CD4-positive, alpha-beta T cell treated with Interleukin-15 for 1 hour (primary cell): ENCODE measurements at places on chromosomes 7 and 10.

DNA sequence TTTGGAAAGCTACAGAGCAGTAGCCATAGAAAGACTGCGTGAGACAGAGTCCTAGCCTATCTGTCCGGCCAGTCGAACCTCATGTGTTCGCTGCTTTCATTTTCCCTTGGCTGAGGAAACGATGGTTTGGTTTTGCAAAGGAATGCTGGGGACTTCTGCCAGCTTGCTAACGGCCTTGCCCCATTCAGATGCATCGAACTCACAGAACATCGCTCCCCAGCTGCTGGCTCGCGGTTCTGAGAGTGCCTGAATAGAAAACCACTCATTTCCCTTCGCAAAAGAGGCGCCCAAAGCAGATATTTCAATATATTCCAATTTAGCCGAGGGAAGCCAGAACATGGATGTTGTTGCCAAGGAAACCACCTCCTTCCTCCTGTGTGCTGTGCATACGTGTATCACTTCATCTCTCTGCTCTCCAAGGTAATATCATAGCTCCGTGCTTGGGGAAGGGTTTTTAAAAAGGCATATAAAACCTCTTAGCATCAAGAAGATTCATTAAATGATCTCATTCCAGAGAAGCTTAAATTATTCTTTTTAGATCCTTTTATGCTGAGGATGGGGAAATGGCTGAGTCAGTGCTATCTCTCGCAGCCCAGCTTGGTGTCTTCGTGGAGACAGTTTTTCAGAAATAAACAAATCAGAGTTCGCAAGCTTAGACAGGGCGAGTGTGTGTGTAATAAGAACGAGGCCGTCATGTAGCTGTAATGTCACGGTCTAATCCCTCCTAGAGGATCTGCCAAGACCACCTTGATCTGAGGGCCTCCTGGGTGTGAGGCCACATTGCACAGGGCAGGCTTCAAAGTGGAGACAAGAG lies 215.2 kb downstream of the RPS24 start:
- no peak for DNase-seq

DNA sequence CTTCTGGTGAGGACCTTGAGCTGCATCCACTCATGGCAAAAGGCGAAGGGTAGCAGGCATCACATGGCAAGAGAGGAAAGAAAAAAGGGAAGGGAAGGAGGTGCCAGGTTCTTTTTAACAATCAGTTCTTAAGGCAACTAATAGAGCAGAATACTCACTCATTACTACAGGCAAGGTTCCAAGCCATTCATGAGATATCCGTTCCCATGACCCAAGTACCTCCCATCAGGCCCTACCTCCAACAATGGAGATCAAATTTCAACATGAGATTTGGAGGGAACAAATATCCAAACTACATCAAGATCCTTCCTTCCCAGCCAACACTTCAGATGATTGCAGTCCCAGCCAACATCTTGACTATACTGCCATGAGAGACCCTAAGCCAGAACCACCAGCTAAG lies 38.9 kb upstream of the YAE1 start:
- no peak for DNase-seq

DNA sequence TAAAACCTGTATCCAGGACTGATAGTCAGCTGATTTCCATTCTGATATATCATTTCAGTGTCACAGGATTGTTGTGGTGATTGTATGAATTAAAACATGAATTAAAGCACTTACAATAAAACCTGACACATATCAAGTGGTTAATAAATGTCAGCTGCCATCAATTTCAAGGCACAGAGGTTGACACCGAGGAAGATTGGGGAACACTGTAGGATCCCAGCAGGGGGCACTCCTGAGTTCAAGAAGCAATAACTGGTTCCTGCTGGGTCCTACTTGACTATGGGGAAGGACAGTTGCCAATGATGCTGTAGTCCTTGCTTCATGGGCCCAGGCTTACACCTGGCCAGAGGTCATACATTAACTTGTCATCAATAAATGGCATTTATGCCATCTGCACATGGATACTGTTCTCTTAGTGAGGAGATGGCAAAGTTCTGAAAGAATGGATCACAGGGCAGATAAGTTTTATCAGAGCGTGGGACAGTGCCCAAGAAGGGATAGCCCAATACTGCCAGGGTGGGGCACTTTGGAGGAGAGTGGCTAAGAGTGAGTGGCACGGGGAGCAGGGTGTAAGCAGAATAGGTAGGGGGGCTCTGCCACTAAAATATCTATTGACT lies 24.1 kb downstream of the FZD1 start:
- no peak for DNase-seq

DNA sequence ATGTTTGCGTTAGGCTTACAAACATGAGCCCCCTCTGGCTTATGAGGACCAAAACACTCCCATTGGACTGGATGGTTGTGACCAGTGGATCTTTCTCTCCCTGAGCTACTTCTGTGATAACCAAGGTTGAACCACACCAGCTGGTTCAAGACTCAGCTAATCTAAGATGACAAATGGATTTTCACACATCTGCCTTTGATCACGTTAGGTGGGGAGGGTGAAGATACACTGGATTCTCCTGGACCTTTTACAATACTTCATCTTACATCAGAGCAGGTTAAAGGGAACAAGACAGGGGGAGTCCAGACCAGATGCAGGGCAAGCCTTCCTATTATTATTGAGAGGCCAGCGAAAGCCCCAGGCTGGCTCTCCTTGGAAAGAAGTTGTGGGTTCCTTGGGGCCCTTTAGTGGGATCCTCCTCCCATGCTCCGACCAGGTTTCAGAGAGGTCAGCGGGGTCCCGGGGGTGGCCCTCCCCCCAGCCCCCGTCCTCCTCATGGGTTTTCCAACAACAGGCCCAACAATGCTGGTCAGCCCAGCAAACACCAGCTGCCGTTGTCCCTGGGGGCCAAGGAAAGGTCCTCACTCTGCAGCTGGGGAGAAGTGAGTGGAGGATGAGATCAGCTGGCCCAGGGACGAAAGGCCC lies 2.8 kb downstream of the GFRA1 start:
- no peak for DNase-seq

- no peak for DNase-seq
These were observed 7.1 kb downstream of the ZMYND11 start for GRCh38 chr10:142371-142770.

DNA sequence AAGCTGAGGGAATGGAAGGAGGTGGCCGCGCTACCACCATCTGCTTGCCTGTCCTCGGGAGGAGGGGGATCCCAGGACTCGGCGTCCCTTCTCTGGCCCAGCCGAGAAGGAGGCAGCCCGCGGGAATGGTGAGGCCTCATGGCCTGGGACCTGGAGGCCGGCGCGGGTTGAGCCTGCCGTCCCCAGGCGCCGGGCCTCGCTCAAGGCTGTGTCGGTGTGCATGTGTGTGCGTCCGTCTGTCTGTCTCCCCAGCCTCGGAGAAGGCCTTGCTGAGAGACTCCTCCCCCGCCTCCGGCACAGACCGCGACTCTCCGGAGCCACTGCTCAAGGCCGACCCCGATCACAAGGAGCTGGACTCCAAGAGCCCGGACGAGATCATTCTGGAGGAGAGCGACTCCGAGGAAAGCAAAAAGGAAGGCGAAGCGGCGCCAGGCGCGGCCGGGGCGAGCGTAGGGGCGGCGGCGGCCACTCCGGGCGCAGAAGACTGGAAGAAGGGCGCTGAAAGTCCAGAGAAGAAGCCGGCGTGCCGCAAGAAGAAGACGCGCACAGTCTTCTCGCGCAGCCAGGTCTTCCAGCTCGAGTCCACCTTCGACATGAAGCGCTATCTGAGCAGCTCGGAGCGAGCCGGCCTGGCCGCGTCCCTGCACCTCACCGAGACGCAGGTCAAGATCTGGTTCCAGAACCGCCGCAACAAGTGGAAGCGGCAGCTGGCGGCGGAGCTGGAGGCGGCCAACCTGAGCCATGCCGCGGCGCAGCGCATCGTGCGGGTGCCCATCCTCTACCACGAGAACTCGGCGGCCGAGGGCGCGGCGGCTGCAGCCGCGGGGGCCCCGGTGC lies 1.3 kb downstream of the HMX3 start:
- no peak for DNase-seq

DNA sequence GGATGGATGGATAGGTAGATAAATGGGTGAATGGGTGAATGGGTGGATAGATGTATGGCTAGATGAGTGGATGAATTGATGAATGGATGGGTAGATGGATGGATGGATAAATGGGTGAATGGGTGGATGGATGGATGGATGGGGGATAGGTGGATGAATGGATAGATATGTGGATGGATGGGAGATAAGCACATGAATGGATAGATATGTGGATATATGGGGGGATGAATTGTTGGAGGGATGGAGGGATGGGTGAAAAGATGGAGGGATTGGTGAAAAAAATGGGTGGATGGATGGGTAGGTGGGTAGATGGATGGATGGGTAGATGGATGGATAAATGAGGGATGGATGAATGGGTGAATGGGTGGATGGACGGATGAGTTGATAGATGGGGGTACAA lies 196.4 kb downstream of the FRMD4A start:
- DNase-seq = no peak

DNA sequence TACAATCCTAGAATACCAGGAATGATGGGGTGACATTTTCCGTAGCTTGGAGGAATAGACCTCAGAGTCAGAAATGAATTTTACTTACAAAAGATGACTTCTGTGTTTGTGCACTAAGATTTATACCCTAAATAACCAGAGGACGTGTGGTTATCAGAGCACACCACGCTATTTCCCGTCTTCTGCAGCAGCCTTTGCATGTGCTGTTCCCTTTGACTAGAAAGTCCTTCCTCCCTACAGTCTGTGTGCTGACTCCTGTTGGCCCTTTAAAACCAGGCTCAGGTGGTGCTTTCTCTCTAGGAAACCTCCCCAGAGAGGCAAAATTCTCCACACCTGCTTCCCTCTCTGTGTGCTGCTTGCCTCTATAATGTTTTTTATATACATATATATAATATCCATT lies 73.3 kb upstream of the SMNDC1 start:
- no peak for DNase-seq

DNA sequence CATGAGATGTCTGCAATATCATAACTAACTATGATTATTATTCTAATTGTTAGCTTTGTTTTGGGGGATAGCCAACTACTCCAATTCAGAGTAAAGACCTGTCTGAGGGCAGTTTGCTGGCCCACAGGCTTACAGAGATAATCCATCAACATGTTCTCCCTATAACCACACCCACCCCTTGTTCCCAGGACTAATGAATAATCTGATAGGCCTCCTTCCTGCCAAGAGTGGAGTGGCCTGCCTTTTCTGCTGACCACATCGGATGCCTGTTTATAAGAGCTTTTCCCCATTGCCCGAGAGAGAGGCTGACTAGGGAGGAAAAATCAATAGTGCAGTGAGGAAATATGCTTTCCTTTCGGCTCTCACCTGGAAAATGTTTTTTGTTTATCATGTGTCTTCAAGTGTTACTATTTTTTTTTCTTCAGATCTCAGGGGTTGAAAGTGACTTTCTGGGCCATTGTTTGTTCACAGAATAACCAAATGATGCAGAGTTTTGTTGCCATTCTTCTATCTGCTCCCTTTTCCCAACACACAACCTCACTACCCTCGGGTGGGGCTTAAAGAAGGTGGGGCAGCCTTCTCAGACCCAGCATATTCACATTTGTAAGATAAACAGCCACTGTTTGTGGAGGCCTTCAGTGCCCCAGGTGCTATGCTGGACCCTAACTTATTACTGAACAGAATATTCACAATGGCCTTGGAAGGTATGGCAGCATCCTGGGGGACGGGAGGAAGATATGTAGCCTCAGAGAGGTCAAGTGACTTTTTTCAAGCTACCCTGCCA lies 38.4 kb downstream of the PLPP4 start:
- DNase-seq = no peak

DNA sequence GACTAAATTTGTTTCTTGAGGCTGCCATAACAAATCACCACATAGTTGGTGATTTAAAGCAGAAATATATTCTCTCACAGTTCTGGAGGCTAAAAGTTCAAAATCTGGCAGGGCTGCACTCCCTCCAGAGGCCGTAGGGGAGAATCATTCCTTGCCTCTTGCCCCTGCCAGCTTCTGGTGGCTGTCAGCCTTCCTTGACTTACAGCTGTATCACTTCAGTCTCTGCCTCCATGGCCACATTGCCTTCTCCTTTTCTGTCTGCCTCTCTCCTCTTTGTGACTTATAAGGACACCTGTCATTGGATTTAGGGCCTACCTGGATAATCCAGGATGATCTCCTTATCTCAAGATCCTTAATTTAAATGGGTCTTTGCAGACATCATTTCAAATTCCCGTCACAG lies 5.8 kb upstream of the LRRC4 start:
- no peak for DNase-seq

- DNase-seq = no peak
These were observed 201.3 kb upstream of the SEMA3C start for GRCh38 chr7:81120111-81120510.

DNA sequence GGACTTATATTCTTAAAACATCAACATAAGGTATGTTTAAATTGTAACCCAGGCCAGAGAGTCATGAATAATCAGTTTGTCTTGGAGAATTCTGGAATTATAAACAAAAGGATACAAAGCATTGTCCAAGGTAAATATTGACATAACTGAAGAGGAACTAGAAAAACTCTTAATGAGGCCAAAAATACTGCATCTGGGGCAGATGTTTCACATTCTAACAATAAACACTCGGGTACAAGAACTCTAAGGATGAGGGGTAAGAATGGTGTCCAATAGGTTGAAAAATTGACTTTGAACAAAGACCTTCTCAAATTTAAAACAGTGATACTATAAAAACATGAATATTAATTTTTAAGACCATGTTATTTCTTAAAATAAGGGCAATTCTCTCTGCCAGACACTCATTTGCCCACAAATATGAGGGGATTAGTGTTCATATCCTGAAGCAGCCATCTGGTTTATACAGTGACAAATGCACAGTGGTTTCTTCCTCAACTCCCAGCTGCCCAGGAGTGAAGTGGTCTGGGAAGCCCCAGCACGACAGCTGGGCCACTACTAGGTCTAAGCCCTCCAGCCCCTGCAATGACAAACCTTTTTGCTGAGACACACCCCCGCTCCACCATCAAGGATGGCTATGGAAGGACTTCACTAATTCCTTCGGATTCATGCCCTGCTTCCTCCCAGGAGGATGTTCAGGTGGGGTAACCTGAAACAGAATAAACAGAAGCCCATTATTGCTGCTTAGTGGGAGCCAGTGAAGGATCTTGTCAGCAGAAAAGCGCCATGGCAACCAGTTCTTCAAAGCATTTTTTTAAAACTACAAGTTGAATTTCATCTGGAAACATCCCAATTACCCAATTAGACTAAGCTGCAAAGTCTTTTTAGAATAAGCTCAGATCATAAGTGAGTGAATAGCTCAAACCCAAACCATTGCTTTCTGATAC lies 107.5 kb upstream of the ARID5B start:
- DNase-seq = no peak

- DNase-seq = no peak
These were observed 1349.3 kb upstream of the CELF2 start for GRCh38 chr10:9668411-9668810.

GRCh38 chr7:45969940-45970339 lies 48.9 kb upstream of the IGFBP3 start:
- DNase-seq = no peak
